A549 treated with DMSO at 1 μM for 4 hours (cell line): ENCODE measurements at places on chromosomes 1 and 21. TPM values are rescaled to one million over a fixed set of nuclear protein-coding genes. Genes with fewer than 3 reads are reported as not detected.

FCRL5 gene
- not detected in 5 replicates for total RNA-seq

LCE6A gene
- not detected in 5 replicates for total RNA-seq

SKI gene
- 19.8 to 26.8 TPM (median 24.1 TPM) in 5 replicates for total RNA-seq

LENEP gene
- total RNA-seq, result not detected in 5 replicates

LRRC38 gene
- not detected in 5 replicates for total RNA-seq

PLEKHN1 gene
- total RNA-seq, result 4.4 to 7.1 TPM (median 6.1 TPM) in 5 replicates

RPE65 gene
- not detected in 5 replicates for total RNA-seq

PRAMEF17 gene
- total RNA-seq, result not detected in 5 replicates

EIF2D gene
- total RNA-seq, result 34.0 to 37.2 TPM (median 36.3 TPM) in 5 replicates

CHI3L2 gene
- total RNA-seq, result 0.20 to 0.40 TPM (median 0.31 TPM) in 5 replicates

OLIG1 gene
- total RNA-seq, result 0.07 TPM in 1 of 5 replicates, not detected in the others

MFAP2 gene
- total RNA-seq, result 0.32 to 1.1 TPM (median 0.44 TPM) in 5 replicates

OR2L5 gene
- total RNA-seq, result not detected in 5 replicates

VSIG8 gene
- total RNA-seq, result 0.06 to 0.07 TPM in 2 of 5 replicates, not detected in the others

SPATA17 gene
- 2.1 to 3.7 TPM (median 2.6 TPM) in 5 replicates for total RNA-seq
